ENCODE measurements at places on chromosomes 11 and 22.

DNA sequence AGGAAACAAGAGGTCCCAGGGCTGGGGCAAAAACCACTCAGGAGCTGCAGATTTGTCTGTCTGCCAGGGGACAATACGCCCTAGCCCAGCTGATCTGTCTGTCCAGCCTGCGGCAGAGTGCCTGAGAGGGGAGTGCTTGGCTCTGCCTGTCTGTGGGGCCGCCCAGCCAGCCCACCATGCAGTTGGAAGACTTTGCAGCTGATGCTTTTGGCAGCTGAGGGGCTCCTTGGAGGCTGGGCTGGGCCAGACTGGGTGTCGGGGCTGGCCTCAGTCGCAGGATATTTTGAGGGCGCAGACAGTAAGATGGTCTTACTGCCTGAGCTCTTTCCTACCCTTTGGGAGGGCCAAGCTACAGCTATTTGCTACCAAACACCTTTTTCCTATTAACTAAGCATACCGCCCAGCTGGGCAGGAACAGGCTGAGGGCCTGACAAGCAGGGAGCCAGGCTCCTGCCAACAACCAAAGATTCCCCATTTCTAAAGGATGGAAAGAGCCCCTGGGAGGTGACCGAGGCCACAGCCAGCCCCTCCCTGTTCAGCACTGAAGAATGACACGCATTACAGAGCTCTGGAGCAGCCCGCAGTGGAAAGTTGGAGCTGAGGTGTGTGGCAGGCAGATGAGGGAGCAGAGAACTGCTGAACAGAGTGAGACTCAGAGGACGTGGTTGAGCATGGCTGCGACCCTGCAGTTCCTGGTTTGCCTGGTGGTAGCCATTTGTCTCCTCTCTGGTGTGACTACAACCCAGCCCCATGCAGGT is at the start of gene FAM180B:
Gene FAM180B, plus strand, starts transcription at position 581 of the 758 bp plus-strand sequence. Its CDS starts 91 bp downstream, at position 672.
- DNase-seq, result no peak

- no peak for DNase-seq
Measured at GRCh38 chr11:9250139-9250582, 15.0 kb downstream of the DENND5A start.

- DNase-seq, result no peak
Measured at GRCh38 chr22:46060292-46061123, 83.5 kb upstream of the WNT7B start.

GRCh38 chr22:45088576-45088975 is 75.1 kb upstream of the NUP50 start:
- DNase-seq, result no peak

GRCh38 chr11:112132737-112133136 is 31.2 kb downstream of the IL18 start:
- DNase-seq, result no peak
